ENCODE measurements at places on chromosomes 13 and 19.

- no peak for DNase-seq
Observed at GRCh38 chr13:75010941-75011340, 471.0 kb downstream of the TBC1D4 start.

GRCh38 chr19:43605875-43606568 lies 5.9 kb upstream of the SRRM5 start:
- no peak for DNase-seq

GRCh38 chr13:26372747-26373146 lies 118.8 kb downstream of the CDK8 start:
- DNase-seq = no peak

DNA sequence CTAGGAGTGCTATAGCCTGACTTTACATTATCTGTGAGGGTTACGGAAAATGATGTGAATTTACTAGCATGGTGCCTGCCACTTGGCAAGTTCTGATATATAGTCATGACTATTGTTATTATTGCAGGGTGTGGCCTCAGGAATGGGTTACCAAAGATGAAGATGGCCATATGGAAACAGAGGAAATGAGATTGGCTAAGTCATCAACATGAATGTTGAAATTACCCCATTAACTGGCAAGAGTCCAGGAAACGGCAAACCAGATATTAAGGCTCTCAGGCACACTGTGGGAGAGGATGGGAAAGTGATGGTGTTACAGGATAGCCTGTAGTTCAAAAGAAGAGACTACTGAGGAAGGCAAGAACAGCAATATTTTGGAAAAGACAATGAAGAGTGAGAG lies 183.3 kb downstream of the KCNRG start:
- DNase-seq = peak; percentile 66

GRCh38 chr13:109770436-109770835 lies 15.9 kb downstream of the IRS2 start:
- no peak for DNase-seq

GRCh38 chr19:53957448-53958167 lies 5.1 kb upstream of the CACNG8 start:
- no peak for DNase-seq

GRCh38 chr13:64186503-64187250 lies 2771.0 kb upstream of the PCDH20 start:
- DNase-seq = no peak

DNA sequence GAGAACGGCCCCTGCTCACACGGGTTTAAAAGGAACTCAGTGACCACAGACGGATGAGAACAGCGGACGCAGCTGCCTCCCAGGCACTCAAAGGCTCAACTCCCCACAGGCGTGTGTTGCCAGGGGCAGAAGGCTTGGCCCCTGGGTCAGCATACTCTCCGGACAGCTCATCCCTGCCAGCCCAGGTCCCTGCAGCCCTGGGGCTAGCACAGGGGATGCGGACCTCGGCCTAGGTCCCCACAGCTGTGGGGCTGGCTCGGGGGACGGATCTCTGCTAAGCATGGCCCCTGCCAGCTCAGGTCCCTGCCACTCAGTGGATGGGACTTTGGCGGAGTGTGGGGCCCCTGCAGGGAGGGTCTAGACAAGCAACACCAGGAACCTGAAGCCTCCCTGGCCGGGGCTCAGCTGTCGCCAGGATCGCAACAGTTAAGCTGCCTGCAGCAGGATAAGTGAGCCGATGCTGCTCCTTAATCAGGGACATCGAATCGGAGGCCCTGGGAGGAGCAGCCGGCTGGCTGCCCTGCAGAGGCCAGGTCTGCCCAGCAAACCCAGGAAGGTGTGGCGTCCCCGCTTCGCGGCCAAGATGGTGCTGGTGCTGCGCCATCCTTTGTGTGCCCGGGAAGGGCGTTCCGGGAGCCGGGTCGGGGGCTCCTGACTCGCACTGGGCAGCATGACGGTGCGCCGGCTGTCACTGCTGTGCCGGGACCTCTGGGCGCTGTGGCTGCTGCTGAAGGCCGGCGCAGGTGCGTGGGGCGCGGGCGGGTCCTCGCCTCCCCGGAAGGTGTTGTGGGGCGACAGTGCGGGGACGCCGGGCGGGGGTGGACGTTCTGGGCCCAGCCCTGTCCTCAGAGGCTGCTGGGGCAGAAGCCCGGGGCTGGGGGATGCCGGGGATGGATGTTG lies 32.5 kb downstream of the MCF2L start:
- no peak for DNase-seq

DNA sequence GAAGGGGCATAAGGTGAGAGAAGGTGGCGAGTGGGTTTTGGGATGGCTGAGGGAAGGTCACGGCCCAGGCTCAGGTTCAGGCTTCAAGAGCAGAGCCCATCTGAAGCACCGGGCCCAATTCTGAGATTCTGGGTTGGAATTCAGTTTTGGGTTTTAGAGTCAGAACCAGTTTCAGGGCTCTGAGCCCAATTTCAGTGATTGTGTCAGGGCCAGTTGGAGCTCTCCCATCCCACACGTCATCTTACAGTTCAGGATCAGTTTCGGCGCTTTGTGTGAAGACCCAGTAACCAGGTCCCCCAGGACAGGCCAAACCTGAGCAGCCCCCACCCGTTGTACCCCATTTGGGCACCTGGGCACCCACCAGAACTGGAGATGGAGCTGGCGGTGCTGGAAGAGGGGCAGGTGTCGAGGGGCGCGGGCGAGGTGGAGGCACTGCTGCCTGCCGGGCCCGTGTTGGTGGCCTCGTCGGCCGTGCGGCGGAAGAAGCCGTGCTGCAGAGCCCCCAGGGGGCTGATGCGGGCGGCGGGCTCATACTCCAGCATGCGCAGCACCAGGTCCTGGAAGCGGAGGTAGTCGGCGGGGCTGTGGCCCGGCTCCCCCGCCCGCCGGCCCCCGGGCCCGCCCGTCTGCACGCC lies 7.5 kb downstream of the DYRK1B start:
- no peak for DNase-seq

- DNase-seq = no peak
Observed at GRCh38 chr13:25971047-25971446, 80.8 kb downstream of the SHISA2 start.

DNA sequence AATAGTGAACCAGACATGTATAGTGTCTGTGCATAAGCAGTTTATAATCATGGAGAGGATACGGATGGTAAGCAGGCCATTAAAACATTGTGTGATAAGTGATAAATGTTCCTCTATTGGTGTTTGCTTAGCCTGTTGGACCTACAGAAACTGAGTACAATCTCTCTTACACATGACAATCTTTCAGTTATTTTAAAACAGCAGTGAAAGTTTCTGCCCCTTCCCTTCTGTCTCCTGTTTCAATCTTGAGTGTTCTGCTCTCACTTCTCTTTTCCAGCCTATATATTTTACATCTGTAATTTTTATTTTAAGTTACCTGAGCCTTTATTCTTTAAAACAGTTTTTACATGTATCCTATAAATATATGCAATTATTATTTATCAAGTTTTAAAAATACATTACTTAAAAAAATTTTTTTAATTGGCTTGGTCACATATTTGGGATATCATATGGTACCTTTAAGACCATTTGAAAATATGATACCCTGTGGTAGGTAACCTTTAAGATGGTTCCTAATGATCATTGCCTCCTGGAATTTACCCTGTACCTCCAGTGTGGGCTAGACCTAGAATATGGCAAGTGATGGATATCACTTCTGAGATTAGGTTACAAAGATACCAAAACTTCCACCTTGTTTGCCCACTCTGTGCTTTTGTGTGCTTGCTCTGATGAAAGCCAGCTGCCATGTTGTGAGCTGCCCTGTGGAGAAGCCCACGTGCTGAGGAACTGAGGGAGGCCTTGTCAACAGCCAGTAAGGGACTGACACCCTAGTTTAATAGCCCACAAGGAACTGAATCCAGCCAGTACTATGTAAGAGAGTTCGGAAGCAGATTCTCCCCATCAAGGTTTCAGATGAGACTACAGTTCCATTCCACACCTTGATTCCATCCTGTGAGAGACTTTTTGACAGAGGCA lies 99.3 kb downstream of the DHRS12 start:
- no peak for DNase-seq

GRCh38 chr19:33771384-33772101 lies 25.1 kb upstream of the KCTD15 start:
- peak; percentile 48 for DNase-seq

DNA sequence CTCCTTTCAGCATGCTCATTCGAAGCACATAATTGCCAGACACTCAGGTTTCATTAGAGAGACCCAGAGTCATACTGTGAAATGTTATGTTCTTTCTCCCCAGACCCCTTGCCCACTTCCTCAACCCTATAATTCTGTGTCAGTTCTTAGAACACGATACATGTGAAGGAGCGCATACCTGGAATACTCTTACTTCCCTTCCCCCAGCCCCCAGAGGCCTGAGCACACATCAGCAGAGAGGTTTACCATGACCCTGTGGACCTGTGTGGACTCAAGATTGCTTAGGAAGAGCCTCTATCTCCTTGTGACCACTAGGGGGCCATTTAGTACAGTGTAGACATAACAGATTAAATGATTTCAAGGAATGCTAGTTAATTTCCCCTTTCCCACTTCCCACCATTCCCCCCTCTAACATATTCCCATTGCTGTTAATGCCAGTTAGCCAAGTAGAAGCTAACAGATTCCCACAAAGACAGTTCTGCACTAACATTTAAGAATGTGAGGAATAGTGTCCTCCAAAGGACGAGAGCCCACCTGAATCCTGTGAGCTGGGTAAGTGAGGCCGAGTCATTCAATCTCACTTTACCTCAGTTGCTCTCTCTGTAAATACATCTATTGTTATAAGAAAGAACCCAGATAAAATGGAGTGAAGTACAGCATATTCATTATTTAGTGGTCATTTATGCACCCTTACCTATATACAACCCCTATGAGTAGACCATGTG lies 154.2 kb upstream of the MAB21L1 start:
- peak; percentile 79 for DNase-seq
